ENCODE measurements at places on chromosomes 7 and 10.

DNA sequence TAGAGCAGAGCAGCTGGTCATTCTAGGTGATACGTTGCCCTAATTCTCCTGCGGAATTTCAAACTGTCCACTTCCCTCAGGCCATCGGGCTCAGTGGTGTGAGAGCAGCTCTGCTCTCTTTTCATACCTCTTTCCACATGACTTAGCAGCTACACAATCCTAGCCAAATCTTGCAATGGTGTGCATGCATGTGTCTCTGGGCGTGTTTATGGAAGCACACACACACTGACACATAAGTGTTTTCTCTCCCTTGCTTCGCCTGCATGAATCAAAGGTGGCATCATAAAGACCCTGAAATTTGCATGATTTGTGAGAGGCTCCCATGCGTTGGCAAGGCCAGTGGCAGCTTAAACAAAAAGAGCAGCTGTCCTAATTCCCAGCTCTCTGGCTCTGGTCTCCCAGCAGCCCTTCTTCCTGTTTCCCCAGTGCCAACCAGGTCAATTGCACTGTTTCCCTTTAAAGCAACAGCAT is 1189.5 kb downstream of the GATA3 start:
- DNase-seq, result no peak

DNA sequence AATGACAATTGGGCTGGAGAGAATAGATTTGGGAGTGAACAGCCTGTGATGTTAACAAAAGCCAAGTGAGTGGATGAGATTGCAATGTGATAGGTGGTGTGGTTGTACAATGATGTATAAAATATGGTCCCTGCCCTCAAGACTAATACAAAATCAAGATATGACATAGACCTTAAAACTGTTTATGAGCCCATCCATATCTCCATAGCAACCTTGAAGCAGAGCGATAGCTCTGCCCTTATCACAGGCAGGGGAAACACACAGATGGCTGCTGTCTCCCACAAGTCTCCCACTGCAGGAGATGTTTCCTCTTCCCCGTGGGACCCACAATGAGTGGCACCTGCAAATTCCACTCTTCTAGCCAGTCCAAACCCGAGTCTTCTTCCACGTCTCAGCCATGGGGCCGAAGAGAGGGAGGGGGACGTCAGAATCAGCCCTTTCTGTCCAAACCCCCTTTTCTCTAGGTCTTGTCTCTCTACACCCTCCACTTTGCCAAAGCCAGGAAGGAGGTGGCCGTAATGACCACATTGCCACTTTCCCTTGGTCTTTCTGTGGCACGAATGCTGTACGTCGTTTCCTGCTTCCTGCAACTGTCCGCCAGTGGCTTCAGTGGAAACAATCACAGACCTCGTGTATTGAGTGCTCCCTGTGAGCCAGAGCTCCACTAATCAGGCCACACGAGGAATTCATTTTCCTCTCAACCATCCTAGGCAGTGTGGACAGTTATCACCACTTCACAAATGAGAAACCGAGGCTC is 7.5 kb upstream of the TBXAS1 start:
- DNase-seq, result no peak

DNA sequence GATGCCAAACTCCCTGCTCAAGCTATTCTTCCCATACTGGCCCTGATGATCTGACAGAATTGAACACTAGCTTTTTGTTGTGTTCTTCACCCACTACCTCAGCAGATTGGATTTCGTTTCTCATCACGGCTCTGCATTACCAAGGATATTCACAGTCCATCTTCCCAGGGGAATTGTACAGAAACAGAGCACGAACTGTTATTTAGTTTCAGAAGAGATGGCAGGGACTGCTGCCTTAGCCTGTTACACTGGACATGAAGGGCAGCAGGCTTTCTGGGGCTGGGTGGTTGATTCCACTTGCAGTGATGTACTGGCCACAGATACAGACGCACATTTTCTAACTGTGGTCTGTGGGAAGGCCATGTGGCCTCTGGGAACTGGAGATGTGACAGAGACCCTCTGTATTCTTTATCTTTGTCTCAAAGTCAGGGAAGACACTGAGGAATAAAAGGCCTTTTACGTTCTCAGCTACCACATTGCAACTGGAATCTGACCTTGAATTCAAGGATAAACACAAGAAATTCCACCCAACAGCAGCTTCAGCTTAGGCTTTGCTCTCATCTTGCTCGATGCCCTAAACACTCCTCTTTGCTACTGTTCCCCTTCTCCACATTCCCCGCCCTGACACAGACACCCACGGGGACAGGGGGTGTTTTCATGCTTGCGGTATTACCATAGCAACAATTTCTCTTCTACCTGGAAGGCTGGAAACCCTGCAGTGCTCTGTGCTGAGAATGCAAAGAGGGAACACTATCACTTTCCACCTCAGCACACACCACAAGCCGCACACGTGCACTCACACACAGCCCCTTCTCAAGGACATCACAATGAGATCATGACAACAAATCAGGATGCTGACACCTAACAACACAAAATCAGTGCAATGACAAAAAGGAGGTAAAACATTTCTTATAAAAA is 81.7 kb downstream of the RNF216 start:
- DNase-seq, result no peak

DNA sequence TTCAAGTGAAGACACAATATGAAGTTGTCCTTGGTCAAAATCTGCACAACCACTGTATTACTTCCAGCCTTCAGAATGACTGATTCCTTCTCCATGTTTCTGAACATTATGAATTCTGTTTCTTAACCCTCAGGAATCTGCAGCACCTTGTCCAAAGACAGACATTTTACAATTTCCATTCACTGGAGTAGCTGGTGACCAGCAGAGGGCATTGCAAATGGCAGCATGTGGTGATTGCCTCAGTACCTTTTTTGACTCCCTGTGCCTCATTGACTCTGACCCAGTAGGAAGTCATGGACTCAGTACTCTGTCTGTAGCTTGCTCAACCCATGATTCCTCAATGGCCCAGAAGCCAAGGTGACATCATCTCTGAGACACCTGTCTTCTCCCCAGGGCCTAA is 879 bp upstream of the VPS41 start:
- no peak for DNase-seq

DNA sequence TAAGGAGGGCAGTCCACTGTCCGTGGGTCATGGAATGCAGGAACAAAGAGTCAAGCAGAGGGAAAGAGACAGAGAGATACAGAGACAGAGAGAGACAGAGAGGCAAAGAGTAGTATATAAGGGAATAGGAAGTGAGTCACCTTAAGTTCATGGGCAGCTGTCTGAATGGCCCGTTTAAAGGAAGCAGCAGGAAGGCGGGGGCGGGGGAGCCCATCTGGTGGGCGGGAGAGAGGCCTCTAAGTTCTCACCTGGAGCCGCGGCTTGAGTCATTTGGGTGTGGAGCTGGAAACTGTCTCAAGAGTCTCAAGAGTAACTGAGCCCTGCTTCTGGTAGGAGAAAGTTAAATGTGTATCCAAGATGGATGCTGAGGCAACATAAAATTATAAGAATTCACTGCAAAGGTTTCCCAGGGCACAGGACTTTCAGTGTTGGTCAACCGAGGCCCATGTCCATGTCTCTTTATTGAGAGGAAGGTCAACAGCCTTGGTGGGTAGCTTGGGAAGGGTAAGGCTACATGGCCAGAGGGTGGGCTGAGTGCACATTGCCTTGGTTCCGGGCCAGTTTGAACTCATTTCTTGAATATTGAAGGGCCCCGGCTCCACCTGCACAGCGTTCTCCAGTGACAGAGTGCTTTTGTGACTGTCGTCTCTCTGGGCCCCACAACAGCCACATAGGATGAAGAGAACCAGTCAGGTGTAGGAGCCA is 85.5 kb upstream of the CACUL1 start:
- DNase-seq, result no peak

GRCh38 chr10:42615419-42615818 is 23.0 kb downstream of the ZNF33B start:
- no peak for DNase-seq

GRCh38 chr10:30489346-30489745 is 55.4 kb downstream of the MAP3K8 start:
- DNase-seq, result no peak

DNA sequence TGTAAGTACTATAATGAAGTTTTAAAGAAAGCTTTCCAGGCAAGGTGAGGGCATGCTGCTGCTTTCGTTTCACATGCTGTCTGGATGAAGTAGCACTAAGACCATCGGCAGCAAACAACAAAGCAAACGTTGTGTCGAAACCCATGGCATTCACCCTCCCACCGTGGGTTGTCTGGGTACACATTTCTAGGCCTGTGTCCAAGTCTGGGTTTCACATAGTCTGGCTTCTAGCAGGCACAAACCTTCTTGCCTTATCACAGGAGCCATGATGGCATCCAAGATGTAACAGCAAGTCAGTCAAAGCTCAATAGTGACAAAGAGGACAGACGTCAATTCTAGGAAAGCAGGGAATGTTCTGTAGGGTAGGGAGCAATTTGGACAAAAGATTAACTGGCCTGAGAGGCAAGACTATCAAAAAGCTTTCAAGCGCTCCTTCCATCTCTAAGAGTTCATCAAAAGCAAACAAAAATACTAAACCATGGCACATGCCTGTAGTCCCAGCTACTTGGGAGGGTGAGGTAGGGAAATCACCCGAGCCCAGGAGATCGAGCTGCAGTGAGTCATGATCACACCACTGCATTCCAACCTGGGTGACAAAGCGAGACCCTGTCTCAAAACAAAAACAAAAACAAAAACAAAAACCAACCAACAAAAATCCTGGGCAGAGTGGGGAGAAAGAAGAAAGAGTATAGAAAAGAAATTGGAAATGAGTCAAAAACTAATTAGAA is 42.7 kb downstream of the PAXIP1 start:
- no peak for DNase-seq

DNA sequence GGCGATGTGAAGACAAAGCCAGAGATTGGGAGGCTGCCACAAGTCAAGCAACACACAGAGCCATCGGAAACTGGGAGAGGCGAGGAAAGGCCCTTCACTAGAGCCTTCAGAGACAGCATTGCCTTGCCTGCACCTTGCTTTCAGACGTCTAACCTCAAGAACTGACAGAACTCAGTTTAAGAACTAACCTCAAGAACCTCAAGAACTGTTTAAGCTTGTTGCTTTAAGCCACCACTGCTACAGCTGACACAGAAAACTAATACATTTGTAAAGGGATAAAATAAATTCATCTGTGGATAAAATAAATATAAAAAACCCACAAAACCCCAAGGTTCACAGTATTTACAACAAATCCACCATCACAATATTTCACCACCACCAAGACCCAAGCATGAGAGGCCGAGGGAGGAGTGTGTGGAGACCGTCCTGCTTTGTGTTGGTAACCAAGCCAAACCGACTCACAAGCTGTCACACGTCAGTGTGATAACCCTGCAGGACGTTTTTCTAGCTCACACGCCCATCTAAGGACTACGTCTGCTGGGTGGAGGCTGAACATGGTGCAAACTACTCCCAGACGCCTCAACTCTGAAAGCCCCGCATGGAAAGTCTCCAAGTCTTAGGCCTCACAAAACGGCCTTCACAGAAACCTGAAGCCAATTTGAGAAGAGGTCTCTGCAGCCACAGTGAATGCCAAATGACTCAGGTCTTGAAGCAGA is 116.8 kb downstream of the ABLIM1 start:
- DNase-seq, result no peak

- DNase-seq, result no peak
Observed at GRCh38 chr10:60170250-60170649, 219.4 kb downstream of the ANK3 start.

DNA sequence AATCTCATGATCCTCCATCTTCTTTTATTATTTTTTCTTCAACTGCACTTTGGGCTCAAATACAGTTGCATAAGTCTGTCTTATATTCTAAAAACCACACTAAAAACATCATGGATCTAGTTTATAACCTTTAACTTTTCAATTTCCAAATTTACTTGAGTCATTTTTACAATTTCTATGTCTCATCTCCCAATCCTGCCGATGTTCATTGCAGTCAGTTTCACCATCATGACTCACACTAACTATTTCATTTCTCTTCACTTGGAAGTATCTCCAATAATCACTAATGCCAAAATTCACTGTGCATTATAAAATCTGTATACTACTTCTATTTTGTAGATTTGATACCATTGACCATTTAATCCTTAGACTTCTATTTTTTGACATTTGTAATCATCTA is 806.9 kb upstream of the SORCS1 start:
- no peak for DNase-seq

GRCh38 chr7:30984359-30985107 is 20.8 kb downstream of the GHRHR start:
- no peak for DNase-seq

- no peak for DNase-seq
Observed at GRCh38 chr10:121078036-121078435, 226.9 kb downstream of the WDR11 start.

- DNase-seq, result no peak
Observed at GRCh38 chr7:63899691-63900393, 98.8 kb upstream of the ZNF722 start.

- no peak for DNase-seq
Observed at GRCh38 chr10:75861582-75861981, 430.2 kb downstream of the LRMDA start.

DNA sequence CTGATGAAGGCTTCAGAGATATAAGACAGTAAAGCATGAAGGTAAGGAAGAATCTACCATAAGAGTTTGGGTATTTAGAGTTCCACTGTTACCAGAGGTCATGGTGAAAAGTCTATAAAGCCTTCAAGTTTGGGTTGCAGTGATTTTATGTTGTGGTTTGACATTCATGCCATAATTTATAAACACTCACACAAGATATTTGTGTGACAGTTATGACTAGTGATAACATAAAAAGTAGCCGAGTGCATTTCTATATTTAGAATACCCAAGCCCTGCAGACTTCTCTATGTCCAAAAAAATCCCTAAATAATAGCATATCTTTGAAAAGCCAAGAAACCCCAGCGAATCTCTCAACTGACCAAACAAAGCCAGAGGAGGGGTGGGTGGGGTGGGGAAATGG is 229.9 kb downstream of the CXCL12 start:
- no peak for DNase-seq
